Femur (tissue), 1 donor: ENCODE measurements at places on chromosomes 1 and 21.

DNA sequence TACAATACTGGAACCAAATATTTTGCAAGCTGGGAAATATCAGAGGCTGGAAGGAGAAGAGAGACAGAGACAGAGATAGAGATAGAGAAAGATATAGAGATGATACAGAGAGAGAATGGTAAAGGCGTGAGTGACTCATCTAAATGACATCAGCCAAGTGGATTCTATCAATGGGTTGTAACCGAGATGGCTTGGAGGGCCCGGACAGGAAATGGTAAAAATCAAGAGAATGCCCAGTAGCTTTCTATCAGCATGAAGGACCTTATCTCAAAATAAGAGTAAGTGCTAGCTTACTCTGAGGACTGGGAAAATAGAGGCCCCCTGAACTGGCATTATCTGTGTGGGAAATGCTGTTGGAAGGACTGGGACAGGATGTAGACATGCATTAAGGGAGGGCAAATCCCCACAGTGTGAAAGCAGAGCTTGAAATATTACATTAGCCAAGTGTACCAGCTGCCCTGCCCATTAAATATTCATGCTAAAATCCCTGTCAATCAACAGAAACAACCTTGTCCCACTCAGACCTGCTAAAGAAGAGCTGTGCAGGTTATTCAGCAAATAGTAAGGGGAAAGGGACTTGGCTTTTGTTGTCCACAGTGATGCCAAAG lies 76.6 kb upstream of the ZNF644 start:
- DNase-seq = no peak

DNA sequence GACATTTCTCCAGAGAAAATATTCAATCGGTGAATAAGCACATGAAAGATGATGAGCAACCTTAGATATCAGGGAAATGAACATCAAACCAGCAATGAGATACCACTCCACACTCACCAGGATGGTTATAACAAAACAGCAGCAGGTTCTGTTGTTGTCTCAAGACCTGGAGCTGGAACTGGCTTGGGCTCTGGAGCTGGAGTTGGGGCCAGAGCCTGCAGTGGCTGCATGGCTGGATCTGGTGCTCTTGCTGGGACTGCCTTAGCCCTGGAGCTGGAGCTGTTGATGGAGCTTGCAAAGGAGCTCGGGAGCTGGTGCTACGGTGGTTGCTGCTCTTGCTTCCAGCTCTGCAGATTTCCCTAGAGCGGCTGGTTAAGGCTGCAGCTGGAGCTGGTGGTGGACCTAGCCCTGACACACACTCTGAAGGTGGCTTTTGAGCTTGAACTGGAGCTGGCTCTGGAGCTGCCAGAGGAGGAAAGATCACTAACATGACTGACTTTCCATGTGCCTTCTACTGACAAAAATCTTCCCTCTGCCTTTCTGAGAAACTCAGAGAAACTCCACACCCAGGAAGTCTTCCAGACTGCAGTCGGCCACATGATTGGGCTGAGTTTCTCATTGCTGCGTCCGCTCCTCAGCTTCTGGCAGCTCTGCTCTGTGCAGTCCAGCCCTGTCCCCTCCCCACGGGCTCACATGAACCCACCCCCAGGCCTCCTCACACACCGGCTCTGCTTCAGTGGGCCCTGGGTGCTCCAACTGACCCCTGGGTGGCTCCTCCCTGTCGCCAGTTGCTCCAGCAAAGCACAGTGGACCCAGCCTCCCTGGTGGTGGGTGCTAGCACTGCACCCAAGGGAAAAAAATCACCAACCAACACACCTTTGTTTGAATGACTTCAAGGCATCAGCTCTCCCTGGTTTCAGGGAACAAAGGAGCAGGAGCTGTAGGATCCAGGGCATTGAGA lies 139.1 kb upstream of the FMN2 start:
- DNase-seq = no peak

GRCh38 chr1:245458761-245459174 lies 304.0 kb downstream of the KIF26B start:
- DNase-seq = no peak

GRCh38 chr1:229856009-229856650 lies 210.9 kb upstream of the GALNT2 start:
- no peak for DNase-seq

- no peak for DNase-seq
These were observed 33.1 kb downstream of the PTP4A2 start for GRCh38 chr1:31905093-31905509.

DNA sequence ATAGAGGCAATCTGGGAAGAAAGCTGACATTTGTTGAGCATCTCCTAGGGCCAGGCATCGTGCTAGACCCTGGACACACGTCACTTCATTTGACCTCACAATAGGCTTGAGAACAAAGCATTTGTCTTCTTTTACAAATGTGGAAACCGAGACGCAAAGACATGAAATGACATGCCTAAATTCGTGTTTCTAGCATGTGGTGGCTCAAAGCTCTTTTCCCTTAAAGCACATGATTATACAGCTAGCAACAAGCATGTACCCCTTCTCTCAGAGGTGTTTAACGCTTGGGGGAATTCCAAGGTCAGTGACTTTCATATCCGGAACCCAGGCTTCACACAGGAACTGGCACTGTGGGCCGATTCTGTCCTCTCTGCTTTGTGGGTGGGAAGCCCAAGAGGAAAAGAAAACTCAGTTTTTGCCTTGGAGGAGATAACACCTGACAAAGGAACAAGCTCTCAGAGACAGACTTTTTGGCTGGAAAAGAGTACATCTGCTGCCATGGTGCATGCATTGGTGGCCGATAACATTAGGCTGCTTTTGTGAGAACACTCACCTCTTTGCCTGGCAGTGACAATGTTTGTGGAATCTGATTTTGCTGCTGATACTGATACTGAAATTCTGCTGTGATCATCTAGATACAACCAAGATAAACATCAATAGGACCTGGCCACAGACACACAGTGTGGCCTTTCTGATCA lies 15.4 kb upstream of the CD2 start:
- no peak for DNase-seq

- DNase-seq = no peak
These were observed 153.9 kb downstream of the CASZ1 start for GRCh38 chr1:10642403-10643080.

DNA sequence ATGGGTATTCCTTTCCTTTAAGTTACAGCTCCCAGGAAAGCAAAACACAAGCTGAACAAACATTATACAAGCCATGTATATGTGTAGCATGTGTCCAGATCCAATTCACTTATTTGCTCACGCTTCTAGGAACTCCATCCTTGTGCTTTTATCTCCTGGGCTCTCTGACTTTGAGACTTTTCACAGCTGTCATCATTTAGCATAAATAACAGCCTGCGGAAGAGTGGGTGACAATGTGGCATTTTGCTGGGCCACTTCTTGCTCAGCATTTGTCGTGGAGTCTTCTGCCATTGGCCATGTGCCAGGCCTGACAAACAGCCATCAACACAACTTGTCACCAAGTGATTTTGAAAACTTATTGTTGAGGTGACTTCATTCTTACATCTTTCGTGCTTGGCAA lies 164.3 kb downstream of the KIF26B start:
- DNase-seq = no peak

DNA sequence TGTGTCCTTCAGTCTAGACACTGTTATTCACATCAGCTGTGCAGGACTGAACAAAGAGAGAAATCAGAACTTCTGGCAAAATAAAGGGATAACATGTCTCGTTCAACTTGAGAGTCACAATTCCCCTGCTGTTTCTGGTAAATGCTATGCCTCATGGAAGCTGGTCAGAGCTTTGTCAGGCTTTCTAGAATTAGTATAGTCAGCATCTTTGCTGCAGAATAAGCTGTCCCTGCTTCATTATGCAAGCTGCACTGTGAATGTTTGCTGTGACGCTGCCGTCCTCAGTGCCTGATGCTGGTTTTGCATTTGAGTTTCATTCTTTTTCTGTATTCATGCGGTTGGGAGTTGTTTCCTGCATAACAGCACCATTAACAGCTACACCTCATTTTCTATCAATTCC lies 96.4 kb upstream of the KCNJ6 start:
- DNase-seq = no peak

GRCh38 chr1:30847358-30847972 lies 61.1 kb downstream of the SDC3 start:
- peak; percentile 78 for DNase-seq

- no peak for DNase-seq
These were observed 373.4 kb downstream of the SEC16B start for GRCh38 chr1:177596485-177596884.

- DNase-seq = no peak
These were observed 9.5 kb upstream of the F13B start for GRCh38 chr1:197076585-197076984.

- DNase-seq = no peak
These were observed 275.2 kb upstream of the NEGR1 start for GRCh38 chr1:72557446-72558049.

DNA sequence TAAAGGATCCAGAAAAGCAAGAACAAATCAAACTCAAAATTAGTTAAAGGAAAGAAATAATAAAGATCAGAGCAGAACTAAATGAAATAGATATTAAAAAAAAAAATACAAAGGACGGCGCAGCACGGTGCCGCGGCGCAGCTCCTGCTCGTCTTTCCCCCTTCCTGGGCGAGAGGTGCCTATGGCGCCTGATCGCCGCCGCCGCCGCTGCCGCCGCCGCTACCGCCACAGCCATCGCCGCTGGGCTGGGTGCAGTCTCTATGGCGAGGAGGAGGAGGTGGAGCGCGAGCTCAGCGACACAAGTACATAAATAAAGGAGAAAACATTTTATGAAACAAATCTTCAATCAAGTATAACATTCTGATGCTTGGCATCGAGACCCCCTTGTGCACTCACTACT lies 77.6 kb upstream of the VANGL1 start:
- DNase-seq = no peak

- no peak for DNase-seq
These were observed 535.4 kb downstream of the KIF26B start for GRCh38 chr1:245690156-245690690.

GRCh38 chr1:8302081-8302956 lies 15.6 kb upstream of the SLC45A1 start:
- DNase-seq = no peak

- no peak for DNase-seq
These were observed 94.9 kb upstream of the POU3F1 start for GRCh38 chr1:38141483-38141882.

- DNase-seq = no peak
These were observed 24.7 kb upstream of the CNN3 start for GRCh38 chr1:94951509-94952208.

DNA sequence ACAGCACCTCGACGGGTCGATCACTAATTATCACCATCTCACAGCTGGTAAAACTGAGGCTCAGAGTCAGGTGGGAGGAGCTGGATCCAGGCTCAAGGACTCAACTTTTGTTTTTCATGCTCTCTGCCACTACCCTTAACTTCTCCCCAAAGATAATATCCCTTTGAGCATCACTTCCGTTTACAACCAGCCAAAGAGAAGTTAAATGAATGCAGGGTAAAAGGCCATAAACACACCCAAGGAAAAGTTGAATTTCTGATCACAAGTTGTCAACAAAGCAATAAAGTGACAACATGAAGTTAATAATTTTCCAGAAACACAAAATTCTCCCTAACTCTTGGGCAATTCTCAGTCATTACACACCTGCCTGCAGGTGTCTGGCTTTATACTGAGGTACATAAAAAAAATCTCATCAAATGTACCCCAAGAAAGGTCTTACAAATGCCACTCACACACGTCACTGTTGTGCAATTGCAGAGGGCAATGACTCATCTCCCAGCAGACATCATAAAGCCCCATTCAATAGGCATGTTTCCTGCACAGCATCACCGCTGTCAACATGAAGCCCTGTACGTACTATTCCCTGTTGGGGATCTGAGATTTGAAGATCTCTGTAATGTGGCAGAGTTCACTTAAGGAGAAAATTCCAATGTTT lies 3.4 kb downstream of the OR2T11 start:
- DNase-seq = no peak
